Osteoblast (primary cell): ENCODE measurements at places on chromosomes 5 and 9. TPM values are rescaled to one million over a fixed set of nuclear protein-coding genes. Genes with fewer than 3 reads are reported as not detected.

DNA sequence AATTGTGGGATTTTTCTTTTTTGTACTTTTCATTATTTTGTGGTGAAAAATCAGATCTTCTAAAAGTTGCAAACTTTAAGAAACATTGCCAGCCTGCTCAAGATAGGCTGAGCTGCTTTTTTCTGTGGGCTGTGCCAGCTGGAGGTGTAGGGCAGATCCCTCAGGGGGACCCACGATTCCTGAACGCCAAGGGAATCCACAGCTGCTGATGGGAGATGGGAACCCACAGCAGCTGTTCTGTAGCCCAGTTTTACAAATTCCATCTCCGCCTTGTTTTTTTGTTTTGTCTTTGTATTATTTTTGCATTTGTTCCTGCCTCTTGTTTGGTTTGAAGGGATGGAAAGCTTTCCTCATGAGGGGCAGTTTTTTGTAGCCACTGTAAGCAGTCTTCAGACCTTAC lies 91.0 kb downstream of the WWC1 start:
- no peak overlapping the region for H3K4me3 ChIP-seq
- no peaks in the 10 kb centered on the region for H3K4me1 ChIP-seq
- H3K27me3 ChIP-seq = no peaks in the 10 kb centered on the region
- H3K27ac ChIP-seq = no peak overlapping the region
- DNase-seq = no peak

DNA sequence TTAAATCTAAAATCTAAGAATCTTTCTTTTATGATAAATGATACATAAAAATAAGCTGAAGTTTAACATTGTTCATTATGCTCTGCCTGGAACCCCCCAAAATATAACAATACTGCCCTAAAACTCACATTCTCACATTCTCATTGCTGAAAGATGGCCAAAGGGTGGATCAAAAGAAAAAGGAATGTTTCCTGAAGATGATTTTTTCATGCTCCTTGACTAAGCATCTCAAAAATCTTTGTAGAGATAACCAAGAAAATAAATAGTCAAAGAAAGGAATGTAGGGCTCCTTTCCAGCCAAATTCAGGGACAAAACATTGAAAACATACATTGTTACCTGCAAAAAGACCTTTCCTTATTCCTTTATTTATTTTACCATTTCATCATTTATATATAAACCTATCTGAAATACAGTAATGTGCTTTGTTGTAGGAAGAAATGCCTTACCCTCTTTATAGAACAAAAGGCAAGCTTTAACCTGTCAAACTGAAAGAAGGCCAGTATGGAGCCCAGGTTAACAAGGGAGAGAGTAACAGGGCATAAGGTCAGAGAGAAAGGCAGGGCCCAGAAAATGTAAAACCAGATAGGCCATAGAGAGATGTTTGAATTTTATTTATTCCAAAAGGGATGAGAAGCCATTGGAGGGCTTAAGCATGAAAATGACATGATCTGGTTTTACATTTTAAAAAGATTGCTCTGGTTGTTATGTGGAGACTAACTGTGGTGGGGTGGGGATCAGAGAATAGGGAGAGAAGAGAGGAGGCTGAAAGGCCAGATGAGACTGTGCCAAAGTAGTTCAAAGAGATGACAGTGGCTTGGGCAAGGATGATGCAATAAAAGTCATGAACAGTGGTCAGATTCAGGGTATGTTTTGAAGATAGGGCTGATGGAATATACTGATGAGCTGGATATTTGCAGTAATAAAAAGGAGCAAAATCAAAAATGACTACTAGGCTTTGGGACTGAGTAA lies 37.3 kb upstream of the CDK5RAP2 start:
- peaks cover 17% of the 10 kb centered on the region for H3K4me1 ChIP-seq
- DNase-seq = peak; percentile 61
- H3K36me3 ChIP-seq = no peaks in the 10 kb centered on the region
- no peaks in the 10 kb centered on the region for H3K27me3 ChIP-seq

Gene ZFP62
- 12.4 and 18.1 TPM in 2 replicates for total RNA-seq

- peaks cover 30% of the 10 kb centered on the region for H3K36me3 ChIP-seq
- peak overlapping the region; percentile 52 for H3K27ac ChIP-seq
- peaks cover 9% of the 10 kb centered on the region for H3K4me1 ChIP-seq
- no peaks in the 10 kb centered on the region for H3K27me3 ChIP-seq
- DNase-seq = no peak
Observed at GRCh38 chr9:128828719-128829452, 708 bp downstream of the SPOUT1 start.

GRCh38 chr5:1105350-1106265 lies 6.3 kb downstream of the SLC12A7 start:
- no peaks in the 10 kb centered on the region for H3K27me3 ChIP-seq
- H3K27ac ChIP-seq = no peak overlapping the region
- no peak for DNase-seq
- H3K4me1 ChIP-seq = peaks cover under 1% of the 10 kb centered on the region
- H3K4me3 ChIP-seq = no peak overlapping the region

DNA sequence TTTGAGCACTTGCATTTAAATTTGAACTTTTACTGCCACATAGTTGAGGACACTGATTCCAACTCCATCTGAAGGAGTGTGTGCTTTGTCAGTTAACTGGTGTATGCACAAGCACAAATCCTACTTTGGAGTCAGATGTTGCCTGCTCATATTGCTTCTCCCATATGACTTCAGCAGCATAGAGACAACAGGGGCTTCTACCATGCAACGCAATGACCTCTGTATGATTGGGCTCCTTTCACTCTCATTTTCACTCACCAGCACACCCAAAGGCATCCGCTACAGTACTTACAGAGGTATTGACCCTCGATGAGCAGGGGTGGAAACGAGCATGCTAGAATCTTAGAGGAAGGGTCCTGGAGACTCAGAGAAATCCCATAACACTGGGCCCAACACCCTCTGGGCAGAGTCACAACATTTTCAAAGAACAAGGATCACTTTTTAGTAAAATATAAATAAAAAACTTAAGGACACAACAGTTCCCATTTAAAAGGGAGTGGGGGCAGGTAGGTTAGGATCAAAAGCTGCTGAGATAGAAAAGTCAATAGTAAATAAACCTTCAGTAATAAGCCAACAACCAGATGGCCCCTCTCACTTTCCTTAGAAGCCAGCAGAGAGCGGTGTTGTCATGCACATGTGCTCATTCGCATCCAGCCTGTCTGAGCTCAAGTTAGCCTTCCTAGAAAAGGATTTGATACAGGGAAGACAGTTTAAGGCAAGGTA lies 203.8 kb downstream of the SNCAIP start:
- H3K4me3 ChIP-seq = no peak overlapping the region
- no peak overlapping the region for H3K27ac ChIP-seq
- DNase-seq = peak; percentile 83
- H3K36me3 ChIP-seq = no peaks in the 10 kb centered on the region
- H3K27me3 ChIP-seq = no peaks in the 10 kb centered on the region

- no peaks in the 10 kb centered on the region for H3K36me3 ChIP-seq
- peaks cover 2% of the 10 kb centered on the region for H3K4me1 ChIP-seq
- H3K27ac ChIP-seq = no peak overlapping the region
Observed at GRCh38 chr5:80884929-80885328, 75.2 kb upstream of the RASGRF2 start.

Gene MSX2
- total RNA-seq = 1.5 and 2.2 TPM in 2 replicates

DNA sequence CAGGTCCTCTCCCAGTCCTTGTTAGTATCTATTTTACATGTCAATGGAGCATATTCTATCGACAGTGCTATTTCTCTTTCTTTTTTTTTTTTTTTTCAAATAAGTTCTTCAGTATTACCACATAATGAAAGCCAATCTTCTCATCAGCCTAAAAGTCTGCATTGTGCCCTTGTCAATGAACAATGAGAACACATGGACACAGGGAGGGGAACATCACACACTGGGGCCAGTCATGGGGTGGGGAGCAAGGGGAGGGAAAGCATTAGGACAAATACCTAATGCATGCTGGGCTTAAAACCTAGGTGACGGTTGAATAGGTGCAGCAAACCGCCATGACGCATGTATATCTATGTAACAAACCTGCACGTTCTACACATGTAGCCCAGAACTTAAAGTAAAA lies 47.7 kb upstream of the TEX48 start:
- no peak overlapping the region for H3K27ac ChIP-seq
- no peaks in the 10 kb centered on the region for H3K36me3 ChIP-seq
- no peaks in the 10 kb centered on the region for H3K27me3 ChIP-seq
- DNase-seq = no peak
- peaks cover 7% of the 10 kb centered on the region for H3K4me1 ChIP-seq

DNA sequence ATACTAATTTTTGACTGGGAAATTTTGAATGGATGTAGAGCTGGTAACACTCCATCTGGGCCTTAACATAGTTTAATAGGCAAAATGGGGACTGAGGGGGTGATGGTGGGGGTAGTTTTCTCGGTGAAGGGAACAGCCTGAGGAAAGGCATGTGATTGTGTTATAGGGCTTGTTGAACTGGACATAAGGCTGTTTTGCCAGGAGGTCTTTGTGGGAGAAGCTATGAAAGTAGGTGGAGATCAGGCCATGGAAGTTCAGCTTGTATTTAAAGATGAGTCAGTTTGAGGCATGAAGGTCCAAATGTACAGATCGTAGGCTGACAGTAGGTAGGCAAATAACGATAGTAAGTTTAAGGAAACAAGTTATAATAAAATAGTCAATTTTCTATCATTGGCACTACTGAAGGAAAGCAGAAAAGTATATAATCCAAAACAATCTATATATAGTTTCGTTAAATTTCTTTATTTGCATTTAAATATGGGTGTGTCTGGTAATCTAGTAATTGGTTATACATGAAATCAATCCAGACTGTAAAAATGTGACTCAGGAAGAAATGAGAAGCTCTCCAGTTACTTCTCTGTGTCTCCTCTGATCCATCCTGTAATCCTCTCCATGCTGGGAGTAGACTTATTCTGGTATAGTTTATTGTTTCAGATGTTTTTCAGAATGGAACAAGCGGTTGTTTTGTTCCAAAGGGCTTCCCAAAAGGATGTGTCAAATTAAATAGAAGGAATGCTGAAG lies 2.8 kb downstream of the CSNK1G3 start:
- H3K27me3 ChIP-seq = no peaks in the 10 kb centered on the region
- no peak overlapping the region for H3K4me3 ChIP-seq
- H3K4me1 ChIP-seq = peaks cover 18% of the 10 kb centered on the region
- DNase-seq = no peak
- H3K36me3 ChIP-seq = no peaks in the 10 kb centered on the region
- no peak overlapping the region for H3K27ac ChIP-seq

DNA sequence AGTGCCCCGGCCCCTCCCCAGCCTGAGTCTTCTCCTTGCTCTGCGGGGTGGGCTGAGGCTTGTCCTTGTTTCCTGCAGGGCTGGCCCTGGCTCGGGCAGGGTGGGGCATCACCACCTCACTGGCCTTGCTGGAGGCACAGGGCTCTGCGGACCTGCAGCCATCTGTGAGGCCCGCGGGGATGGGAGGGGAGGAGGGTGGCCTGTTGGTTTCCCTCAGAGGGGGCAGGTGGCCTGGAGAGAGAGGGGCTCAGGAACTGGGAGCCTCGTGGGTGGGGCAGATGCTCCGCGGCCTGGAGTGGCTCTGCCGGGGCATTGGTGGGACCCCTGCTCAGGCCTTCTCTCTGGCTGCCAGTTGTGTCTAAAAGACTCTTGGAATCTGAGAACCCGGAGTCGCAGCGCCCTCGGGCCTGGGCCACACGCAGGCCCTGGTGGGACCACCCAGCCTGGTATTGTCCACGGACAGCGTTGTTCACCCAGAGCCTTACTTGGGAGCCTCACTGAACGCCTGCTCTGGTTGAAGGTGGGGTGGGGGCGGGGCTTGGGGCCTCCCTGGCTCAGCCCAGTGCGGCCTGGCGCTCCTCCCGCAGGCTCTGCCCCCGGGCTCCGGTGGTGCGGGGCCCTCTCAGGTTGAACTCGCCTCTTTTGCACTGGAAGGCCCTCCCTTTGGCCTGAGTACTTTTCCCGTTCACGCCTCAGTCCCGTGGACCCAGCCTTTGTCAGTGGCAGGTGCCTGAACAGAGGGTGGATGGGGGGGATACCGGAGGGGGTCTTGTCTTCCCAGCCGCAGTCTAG lies 111.3 kb downstream of the RXRA start:
- DNase-seq = no peak
- peaks cover 13% of the 10 kb centered on the region for H3K4me1 ChIP-seq
- no peak overlapping the region for H3K27ac ChIP-seq
- H3K36me3 ChIP-seq = peaks cover 22% of the 10 kb centered on the region
- no peak overlapping the region for H3K4me3 ChIP-seq

Gene FAM163B
- total RNA-seq = not detected in 2 replicates

- no peaks in the 10 kb centered on the region for H3K36me3 ChIP-seq
- no peak overlapping the region for H3K27ac ChIP-seq
- DNase-seq = peak; percentile 68
Observed at GRCh38 chr5:41009232-41009631, 61.9 kb downstream of the MROH2B start.

GRCh38 chr5:149481485-149481884 lies 69.8 kb downstream of the CSNK1A1 start:
- no peak for DNase-seq
- peaks cover 32% of the 10 kb centered on the region for H3K4me1 ChIP-seq
- H3K4me3 ChIP-seq = no peak overlapping the region
- H3K27ac ChIP-seq = no peak overlapping the region
- no peaks in the 10 kb centered on the region for H3K36me3 ChIP-seq
- H3K27me3 ChIP-seq = no peaks in the 10 kb centered on the region

DNA sequence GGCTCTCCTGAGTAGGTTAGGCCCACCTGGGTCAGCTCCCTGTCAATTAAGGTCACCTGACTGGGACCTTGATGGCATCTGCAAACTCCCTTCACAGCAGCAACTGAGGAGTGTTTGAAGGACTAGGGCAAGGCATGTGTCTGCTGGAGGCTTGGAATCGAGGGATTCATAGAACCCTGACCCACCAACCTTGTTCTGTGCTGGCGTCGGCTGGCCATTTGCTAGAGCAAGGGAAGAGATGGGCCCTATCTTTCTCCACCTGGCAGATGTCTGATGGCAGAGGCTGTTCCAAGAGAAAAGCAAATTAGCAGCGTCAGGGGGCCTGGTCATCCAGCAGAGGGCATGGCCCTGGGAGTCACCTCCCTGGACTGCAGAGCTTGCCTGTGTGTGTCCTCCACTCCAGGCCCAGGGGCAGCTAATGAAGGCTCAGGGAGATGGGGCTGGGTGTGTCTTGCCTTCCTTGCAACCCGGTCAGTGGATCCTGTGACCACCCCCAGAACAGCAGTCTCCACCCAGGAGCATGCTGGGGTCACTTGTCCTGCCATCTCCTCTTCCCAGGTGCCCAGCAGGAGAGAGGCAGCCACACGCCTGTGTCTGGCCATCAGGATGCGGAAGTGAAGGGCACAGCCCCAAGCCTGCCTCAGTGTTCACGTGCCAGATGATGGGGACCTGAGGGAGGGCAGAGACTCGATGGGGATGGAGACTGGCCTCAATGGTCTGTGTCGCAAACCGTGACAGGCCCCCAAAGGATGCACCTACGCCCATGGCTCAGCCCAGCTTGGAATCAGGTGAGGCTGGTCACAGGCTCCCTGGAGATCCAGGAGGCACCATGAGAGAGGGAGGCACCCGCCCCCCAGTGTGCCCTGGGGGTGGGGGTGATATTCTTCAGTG lies 53.9 kb downstream of the BARX1 start:
- peak; percentile 67 for DNase-seq
- H3K27ac ChIP-seq = no peak overlapping the region
- no peaks in the 10 kb centered on the region for H3K4me1 ChIP-seq
- H3K36me3 ChIP-seq = no peaks in the 10 kb centered on the region
- H3K27me3 ChIP-seq = no peaks in the 10 kb centered on the region
- H3K4me3 ChIP-seq = no peak overlapping the region

- H3K36me3 ChIP-seq = no peaks in the 10 kb centered on the region
- no peak for DNase-seq
- no peaks in the 10 kb centered on the region for H3K27me3 ChIP-seq
- H3K4me1 ChIP-seq = no peaks in the 10 kb centered on the region
- H3K4me3 ChIP-seq = no peak overlapping the region
Observed at GRCh38 chr5:13866792-13867191, 77.7 kb downstream of the DNAH5 start.

GRCh38 chr9:5621327-5621726 lies 7.6 kb upstream of the RIC1 start:
- H3K4me3 ChIP-seq = no peak overlapping the region
- peak overlapping the region; percentile 24 for H3K27ac ChIP-seq
- H3K36me3 ChIP-seq = no peaks in the 10 kb centered on the region
- H3K4me1 ChIP-seq = peaks cover 19% of the 10 kb centered on the region
- H3K27me3 ChIP-seq = no peaks in the 10 kb centered on the region
- DNase-seq = peak; percentile 73
